ENCODE measurements at places on chromosomes 2 and 18.

- DNase-seq: no peak
Observed at GRCh38 chr2:85920810-85921545, 32.2 kb upstream of the ST3GAL5 start.

GRCh38 chr2:129747500-129748125 is 231.9 kb upstream of the RAB6C start:
- no peak for DNase-seq

- DNase-seq: no peak
Observed at GRCh38 chr2:37321029-37321682, 3.5 kb downstream of the PRKD3 start.

- no peak for DNase-seq
Observed at GRCh38 chr2:11856095-11856494, 109.7 kb downstream of the LPIN1 start.

- peak; percentile 70 for DNase-seq
Observed at GRCh38 chr2:17148407-17149145, 369.7 kb downstream of the RAD51AP2 start.

GRCh38 chr18:70121842-70122241 is 83.6 kb downstream of the RTTN start:
- no peak for DNase-seq

DNA sequence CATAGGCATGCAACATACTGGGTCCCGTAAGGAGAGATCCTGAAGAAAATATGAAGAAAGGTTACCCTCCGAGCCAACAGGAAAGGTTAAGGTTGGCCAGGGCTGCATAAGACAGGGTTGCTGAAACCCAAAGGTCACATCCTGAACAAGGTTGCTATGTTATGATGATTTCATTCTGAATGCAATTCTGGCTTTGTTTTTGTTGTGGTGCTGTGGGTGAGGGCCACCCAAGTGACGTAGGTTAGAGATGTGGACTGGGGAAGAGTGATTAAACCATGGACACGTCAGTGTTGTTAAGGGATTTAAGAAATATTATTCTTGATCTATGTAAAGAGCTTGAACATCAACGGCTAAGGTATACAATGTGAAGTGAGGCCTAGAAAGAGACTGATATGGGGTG is 60.0 kb downstream of the ZEB2 start:
- no peak for DNase-seq

- peak; percentile 45 for DNase-seq
Observed at GRCh38 chr18:384897-385296, 115.6 kb downstream of the COLEC12 start.

DNA sequence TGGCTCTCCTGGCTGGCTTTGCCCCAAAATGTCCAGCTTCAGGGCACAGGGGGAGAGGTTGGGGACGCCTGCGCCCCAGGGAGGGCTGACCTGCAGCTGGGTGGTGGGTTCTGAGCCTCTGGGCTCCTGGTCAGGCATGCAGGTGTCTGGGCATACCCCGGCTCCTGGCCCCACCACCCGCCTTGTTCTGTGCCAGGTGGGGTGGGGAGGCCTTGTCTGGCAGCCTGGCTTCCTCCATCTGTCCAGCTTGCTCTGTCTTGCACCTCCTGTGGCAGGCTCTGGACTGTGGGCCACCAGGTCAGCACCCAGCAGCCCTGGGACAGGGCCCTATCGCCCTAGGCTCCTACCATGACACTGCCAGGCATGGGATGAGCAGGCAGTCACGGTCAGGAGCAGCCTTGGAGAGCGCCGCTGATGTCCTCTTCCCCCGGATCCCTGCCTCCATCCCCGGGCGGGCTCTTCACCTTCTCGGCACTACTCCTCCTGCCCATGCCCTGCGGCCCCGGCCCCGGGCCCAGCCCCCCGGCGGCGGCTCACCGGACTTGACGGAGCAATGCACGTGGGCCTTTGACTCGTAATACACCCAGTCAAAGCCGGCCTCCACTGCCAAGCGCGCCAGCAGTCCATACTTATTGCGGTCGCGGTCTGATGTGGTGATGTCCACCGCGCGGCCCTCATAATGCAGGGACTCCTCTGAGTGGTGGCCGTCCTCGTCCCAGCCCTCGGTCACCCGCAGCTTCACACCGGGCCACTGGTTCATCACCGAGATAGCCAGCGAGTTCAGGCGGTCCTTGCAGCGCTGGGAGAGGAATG is 3.6 kb downstream of the IHH start:
- peak; percentile 29 for DNase-seq
